ENCODE measurements at places on chromosomes 13 and 19.

GRCh38 chr19:29927944-29928625 lies 14.0 kb upstream of the URI1 start:
- no peak for DNase-seq

DNA sequence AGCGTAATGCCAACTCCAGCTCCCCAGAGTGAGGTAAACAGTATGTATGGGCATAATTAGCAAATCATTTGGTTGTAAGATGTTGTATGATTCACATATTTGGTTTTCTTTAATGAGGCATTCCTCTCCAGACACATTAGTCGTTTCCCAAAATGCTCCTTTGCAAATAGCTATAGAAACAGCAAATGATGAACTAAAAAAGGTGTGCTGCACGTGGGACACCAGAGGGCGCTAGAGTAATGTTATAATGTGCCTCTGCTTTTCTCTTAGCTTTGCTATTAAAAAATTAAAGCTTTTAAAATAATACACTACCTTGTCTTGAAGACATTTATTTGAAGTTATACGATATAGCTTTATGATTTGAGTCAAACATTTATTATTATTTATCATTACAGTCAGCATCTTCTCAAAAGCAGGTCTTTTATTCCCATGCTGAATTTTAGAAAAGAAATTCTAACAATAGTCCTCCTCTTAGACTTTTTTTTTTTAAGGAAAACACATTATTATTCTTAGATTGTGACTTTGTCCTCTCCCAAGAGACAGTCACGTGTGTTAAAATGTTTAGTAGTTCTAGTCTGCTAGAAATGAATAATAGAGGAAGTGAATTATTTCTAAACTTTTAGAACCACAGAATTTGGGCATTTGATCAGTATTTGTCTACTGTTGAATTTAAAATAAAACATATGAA lies 121.6 kb upstream of the FRY start:
- peak; percentile 71 for DNase-seq

DNA sequence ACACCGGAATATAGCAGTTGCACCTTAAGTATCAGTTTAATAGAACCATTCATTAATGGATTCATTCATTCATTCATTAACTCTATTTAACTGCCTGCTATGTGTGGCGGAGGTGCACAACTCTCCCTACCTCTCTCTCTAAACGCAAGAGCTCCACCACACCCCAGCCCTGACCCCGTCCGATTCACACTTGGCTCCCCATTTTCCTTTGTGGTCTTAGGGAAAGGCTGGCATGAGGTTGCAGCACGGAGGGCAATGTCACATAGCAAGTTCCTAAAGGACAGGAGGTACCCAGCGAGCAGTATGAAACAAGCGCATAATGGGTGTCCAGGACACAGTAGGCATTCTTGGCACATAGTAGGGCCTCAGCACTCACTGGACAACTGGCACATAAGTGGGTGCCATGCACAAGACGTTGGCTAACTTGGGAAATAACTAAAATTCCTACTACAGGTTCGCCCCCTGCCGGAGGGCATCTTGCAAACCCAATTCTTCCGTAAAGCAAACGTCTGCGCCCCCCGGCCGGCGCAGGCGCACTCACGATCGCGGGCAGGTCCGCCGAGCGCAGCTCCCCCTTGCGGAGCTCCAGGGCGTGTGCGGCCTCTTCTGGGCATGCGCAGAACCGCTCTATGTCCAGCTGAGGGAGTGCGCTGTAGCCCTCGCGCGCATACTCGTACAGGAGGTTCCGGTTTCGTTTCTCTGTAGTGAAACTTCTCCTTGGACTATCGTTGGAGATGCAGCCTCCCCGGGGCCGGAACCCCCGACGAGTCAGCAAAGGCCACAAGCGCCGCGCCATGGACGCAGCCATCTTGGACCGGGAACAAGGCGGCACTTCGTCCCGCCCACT lies at the start of gene SARS2:
TSS of gene SARS2 (minus strand) at position 835 of the 847 bp plus-strand sequence. CDS start at position 808, 27 bp downstream.
- peak; percentile 92 for DNase-seq

- peak; percentile 80 for DNase-seq
Observed at GRCh38 chr19:12092065-12092867, 27.7 kb downstream of the ZNF844 start.

DNA sequence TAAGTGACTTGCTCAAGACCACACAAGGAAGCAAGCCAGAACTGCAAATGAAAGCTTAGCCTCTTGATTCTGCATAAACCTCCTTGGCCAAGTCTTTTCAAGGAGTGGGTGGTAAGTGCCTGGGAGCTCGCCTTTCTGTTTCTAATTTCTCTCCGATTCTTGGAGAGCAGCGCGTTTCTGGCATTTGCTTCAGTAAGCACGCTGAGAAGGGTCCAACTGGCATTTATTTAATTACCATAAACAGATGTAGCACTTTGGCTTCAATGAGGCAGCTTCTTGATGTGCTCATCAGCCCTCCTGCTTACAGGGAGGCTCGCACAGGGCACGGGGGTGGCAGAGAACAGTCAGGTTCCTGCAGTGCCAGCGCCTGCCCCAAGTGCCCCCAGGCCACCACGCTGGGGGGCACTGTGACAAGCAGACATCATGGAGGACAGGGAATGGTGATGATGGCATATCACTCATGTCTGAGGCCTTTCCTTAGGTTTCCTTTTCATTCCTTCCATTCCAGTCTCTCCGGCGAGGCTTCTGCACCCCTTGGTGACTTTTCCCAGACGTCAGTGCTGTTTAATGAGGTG lies 13.3 kb downstream of the SIAH3 start:
- no peak for DNase-seq

- no peak for DNase-seq
Observed at GRCh38 chr19:46732172-46732938, 13.5 kb upstream of the FKRP start.

- no peak for DNase-seq
Observed at GRCh38 chr13:26440111-26440510, 117.4 kb upstream of the WASF3 start.

DNA sequence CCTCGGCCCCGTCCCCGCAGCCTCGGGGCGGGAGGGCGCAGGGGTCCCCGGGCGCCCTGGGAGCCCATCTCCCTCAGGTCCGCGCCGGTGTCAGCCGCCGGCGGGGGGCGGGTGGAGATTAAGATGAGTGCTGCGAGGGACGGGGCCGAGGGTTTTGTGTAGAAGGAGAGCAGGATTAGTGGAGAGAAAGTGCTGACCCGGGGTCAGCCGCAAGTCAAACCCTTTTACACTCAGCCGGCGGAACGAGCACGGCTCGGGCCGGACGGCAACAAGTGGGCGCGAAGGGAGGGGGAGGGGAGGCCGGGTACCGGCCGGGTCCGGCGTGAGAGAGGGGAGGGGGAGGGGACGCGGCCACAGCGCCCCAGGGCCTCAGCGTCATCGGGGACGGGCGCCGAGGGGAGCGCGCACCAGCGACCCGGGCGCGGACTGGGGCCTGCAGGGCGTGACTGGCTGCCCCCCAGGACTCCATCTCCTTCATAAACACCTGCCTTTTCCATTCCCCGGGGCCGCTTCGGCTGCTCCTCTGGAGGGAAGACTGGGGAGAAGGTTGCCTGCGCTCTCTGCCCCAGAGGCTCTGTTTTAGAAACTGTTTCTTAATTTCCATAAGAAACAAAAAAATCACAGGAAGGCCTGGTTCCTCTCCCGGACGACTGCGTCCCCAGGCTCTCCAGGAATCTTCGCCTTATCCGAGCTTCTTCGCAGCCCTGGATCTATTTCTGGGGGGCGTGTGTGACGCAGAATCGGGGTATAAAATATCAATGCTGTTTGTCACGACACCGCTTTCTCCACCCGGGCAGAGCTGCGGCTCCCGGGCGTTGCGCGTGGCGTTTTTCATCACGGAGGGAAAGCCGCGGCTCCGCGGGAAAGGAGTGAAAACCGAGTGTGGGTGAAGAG lies 6.5 kb downstream of the SOX1 start:
- no peak for DNase-seq

- DNase-seq: no peak
Observed at GRCh38 chr13:55669051-55669450, 1471.7 kb upstream of the PRR20A start.

GRCh38 chr19:27794494-27795042 lies 1418.4 kb downstream of the UQCRFS1 start:
- peak; percentile 67 for DNase-seq

- no peak for DNase-seq
Observed at GRCh38 chr19:51246164-51246552, 4.7 kb upstream of the SIGLECL1 start.

DNA sequence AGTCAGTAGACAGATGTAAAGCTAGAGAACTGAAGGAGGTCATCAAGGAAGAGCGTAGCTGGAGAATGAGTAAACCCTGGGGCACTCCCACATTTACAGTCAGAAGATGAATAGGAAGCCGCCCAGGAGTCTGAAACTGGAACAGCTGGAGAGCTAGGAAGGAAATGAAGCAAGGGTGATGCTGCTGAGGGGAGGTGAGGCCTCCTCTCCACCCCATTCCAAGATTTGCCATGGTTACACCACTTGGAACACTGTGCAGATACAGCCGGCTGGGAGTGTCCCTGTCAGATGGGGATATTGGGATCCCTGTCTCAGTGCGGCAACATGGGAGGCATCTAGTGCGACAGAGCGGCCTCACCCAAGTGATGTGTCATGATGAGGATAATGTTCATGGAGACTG lies 51.8 kb upstream of the GPI start:
- DNase-seq: no peak

GRCh38 chr13:113078902-113079780 lies 26.4 kb upstream of the F7 start:
- no peak for DNase-seq

DNA sequence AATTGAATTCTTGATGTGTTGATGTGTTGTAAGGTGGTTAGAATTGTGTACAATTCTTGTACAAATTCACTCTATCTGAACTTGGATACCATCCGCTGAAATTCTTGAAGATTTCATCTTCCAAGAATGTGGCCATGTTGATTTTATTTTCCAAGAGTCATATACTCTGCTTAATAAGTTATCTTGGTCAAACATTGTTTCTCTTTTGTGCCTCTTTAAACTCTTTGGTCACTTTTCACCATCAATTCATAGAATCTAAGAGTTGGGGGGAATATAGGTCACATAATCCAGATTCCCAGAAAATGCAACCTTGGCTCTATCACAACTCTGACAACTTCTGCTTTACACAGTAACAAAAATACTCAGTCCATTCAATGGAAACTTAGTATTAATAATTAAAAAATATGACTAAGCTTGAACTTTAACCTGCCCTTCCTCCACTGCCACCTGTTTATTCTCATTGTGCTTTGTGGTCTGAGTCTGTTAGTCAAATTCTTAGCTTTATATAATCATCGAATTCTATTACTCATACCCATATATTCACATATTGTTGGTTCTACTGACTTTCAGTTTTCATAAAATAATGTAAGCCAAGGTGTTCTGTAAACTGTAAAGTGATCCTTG lies 373.2 kb downstream of the LMO7 start:
- DNase-seq: no peak

GRCh38 chr19:5369962-5370367 lies 29.4 kb upstream of the PTPRS start:
- DNase-seq: no peak

- no peak for DNase-seq
Observed at GRCh38 chr13:99125326-99125915, 75.2 kb upstream of the UBAC2 start.

DNA sequence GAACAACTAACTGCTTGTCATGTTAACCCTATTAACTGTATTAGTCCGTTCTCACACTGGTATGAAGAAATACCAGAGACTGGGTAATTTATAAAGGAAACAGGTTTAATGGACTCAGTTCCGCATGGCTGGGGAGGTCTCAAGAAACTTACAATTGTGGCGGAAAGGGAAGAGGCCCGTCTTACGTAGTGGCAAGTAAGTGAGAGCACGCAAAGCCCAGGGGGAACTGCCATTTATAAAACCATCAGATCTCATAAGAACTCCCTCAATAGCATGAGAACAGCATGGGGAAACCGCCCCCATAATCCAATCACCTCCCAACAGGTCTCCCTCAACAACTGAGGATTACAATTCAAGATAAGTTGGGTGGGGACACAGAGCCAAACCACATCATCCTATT lies 34.7 kb downstream of the PHF11 start:
- no peak for DNase-seq

DNA sequence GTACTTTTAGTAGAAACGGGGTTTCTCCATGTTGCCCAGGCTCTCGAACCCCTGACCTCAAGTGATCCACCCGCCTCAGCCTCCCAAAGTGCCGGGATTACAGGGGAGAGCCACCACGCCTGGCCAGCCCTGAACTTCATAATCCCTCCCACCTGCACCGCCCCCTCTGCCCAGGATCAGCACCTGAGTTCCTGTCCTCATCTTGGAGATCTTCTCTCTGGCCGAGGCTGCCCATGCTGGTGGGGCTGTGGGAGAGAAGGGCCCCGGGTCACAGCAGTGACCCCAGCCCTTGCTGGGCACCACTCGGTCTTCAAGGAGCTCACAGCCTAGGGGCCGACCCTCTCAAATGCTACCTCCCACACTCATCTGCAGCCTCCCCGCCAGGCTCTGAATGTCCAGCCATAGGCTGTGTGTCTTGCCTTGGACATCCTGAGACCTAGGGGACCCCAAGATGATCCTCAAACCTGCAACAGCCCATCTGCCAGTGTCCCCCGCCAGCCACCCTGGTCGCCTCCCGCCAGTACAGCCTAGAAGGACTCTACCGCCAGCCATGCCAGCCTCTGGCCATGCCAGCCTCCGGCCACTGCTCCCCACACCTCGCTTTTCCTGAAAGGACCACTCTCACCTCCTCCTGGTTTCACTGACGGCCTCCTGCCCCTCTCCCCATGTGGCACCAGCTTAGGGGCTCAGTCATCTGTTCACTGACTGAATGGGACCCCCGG lies 1.5 kb downstream of the ATP8B3 start:
- DNase-seq: no peak

- DNase-seq: no peak
Observed at GRCh38 chr13:33103457-33103856, 87.2 kb downstream of the KL start.

- DNase-seq: no peak
Observed at GRCh38 chr13:102250448-102250847, 151.4 kb downstream of the FGF14 start.

- DNase-seq: peak; percentile 75
Observed at GRCh38 chr19:47111006-47111621, 2.5 kb downstream of the ZC3H4 start.

DNA sequence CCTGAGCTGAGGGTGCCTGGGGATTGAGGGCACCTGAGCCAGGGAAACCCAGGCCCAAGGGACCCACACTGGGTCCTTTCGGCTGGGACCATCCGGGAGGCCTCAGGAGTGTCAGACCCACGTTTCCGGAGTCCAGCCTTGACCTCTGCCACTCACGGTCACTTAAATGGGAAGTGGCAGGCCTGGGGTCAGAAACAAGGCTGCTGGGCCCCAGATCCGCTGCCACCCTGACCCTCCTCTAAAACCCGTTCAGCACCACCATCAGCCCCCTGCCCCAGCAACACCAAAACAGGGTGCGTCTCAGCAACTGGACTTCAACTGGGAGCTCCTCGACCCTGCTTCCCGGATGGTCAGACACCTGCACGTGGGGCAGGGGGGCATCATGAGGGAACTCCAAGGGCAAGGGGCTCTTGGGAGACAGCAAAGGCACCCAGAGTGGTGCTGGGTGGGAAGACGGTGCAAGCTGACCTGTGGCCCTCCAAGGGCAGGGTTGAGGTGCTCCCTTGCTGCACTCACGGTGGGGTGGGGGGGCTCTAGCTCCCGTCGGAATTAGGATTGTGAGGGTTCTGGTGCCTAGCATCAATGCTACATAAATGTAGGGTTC lies 1.2 kb upstream of the PLPP2 start:
- DNase-seq: no peak

DNA sequence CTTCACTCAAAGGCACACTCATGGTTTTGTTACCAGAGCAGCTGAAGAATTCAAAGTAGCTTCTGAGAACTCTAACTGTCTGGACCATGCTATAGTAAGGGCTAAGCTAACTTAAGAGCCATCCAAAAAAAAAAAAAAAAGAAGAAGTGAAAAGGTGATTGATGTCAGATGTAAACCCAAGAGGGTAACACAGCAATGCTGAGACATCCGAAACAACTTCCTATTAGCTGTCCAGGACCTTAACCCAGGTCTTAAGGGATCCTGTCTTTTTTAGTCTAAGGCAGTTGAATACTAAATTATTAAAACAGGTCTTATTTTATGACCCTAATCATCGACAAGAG lies 11.2 kb upstream of the RAB20 start:
- DNase-seq: no peak
